ENCODE measurements at places on chromosomes 3 and 15. TPM values are rescaled to one million over a fixed set of nuclear protein-coding genes. Genes with fewer than 3 reads are reported as not detected.
A peak's percentile ranks its signal among the peaks of the same experiment; 100 is the strongest.

GRCh38 chr3:42691816-42692666 lies 6.7 kb downstream of the KLHL40 start:
- peak; percentile 83 for DNase-seq

- DNase-seq, result no peak
Observed at GRCh38 chr3:1092061-1092460, 763 bp upstream of the CNTN6 start.

CADPS gene
- 3.2 TPM for total RNA-seq

DNA sequence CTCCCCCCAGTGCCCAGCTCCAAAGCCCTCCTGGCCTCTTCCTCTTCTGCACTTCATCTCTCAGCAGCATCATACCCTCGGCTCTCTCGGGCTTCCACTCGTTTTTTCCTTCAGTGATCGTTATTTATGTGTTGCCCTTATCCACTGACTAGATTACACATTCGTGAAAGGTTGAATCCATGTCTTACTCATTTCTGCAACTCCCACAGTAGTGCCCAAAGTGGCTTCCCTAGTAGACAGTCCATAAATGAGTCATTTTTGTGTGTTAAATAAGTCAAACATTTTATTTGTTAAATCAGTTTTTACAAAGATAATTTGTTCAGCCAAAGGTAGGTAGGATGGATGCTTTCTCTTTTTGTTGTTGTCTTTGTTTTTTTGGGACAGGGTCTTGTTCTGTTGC lies 87.4 kb downstream of the CRTC3 start:
- no peak for DNase-seq

- DNase-seq, result no peak
Observed at GRCh38 chr15:74869726-74870407, 3.3 kb downstream of the SCAMP2 start.

DNA sequence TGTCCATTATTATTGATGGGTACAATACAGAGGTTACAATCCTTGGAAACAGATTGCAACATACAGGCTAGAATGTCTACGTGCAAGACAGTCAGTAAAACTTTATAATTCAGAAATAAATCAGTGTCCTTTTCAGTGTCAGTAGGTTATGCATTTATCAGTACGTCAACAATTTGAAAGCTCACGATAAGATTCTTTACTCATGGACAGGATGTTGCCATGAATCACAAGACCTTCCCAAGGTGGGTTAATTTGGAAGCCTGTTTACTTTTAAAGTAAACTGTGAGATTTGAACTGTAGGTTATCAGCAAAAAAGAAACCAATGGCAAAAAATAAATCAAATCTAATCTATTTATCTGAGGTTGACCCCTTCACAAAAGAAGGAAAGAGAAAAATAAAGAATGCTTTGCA lies 243.9 kb upstream of the AGTR1 start:
- DNase-seq, result no peak

DNA sequence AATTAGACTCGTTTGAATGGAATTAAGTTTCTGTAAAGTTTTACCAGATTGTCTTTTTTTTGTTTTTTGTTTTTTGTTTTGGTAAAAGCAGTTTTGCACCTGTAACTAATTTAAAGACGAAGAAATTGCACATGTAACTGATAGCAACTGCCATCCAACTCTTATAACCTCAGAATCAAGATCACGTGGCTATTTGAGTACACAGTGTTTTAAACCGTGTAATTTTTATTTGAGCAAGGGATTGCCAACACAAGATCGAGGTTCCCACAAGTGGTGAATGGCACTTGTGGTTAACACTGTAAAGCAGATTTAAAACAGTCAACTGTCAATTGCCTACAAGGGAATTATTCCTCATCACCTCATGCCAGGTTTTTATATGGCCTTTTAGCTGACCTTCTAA lies 67.3 kb downstream of the PPARG start:
- DNase-seq, result no peak

DNA sequence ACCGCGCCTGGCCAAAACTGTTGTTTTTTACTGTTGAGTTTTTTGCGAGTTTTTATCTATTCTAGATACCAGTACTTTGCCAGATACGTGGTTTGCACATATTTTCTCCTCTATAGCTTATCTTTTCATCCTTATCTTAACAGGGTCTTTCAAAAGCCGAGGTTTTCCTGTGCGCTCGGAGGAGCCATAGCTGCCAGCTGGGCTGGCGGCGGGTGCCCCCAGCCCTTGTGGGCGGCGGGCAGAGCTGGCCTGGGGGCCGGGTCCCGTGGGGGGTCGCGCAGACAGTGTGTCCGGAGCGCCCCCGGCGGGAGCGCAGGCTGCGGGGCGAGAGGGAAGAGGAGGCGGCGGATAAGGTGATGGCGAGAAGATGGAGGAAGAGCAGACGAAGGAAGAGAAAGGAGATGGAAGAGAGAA lies 11.1 kb upstream of the EIF4A2 start:
- DNase-seq, result peak; percentile 51

DNA sequence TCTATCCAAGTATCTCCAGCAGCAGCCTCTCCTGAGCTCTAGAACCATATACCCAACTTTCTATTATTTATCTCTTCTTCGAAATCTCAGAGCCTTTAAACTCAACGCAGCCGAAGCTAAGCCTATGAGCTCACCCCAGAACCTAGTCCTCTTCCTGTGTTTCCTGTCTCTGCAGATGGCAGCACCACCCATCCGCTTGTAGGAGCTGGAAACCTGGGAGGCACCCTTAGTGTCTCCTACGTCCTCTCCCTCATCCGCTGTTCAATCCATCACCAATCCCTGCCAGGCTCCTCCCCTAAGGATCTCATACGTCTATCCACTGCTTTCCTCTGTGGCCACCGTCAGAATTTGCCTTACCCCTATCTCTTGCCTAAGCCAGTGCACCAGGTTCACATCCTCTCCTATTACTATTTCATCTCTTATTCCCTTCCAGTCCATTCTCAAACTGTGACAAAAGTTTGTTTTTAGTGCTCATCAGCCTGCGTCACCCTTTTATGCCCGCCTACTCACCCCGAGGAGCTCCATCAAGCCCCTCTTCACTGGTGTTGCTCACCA lies 9.6 kb downstream of the VGLL4 start:
- DNase-seq, result no peak

GRCh38 chr3:31934018-31934417 lies 47.0 kb downstream of the OSBPL10 start:
- DNase-seq, result no peak

CCR4 gene
- not detected for total RNA-seq

- peak; percentile 56 for DNase-seq
Observed at GRCh38 chr15:49423021-49423420, at the start of gene FGF7. Gene FGF7, plus strand, starts transcription at chr15:49423242. Its CDS starts 1,056 bp downstream, at chr15:49424298.

DNA sequence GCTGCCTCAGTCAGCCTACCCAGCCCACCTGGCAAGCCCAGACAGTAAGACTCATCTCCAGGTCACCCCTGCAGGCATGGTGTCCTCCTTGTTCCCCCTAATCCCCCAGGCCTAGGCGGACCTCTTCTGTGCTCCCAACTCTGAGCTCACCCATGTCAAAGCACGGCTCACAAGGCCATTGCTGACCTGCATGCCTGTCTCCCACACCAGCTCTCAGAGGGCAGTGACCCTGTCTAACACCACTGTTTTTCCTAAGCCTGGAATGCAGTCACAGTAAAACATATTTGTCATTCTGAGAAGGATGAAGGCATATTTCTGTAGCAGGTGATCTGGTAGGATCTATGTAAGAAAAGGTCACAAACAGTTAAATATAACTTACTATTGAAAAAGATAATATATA lies 110.3 kb upstream of the HACD2 start:
- DNase-seq, result no peak

GRCh38 chr15:60970246-60971170 lies 258.6 kb downstream of the RORA start:
- DNase-seq, result no peak

- peak; percentile 21 for DNase-seq
Observed at GRCh38 chr3:132593947-132594323, 3.1 kb upstream of the ACKR4 start.

DNA sequence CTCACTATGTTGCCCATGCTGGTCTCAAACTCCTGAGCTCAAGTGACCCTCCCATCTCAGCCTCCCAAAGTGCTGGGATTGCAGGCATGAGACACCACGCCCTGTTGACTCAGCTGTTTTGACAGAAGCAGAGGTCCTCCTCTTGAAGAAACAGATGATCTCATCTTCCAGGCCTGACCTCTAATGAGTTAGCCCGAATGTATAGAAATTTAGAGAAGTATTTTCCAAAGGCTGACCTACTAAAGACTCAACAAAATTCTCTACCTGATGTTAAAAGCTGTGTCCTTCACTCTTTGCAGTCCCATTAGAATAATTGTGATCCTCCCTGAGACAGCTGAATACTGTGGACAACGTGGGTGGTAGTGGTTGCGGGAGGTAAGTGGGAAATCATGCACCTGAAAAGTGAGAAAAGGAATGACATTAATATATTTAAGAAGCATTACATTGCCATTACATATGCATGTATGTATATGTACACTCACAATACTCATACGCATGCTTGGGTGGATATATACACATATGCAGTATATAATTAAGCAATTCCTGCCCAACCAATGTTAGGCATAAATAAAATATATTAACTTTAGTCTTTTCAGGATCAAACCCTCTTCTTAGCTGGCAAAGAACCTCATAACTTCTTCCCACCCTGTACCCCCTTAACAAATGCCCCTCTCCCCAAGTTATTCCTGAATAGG lies 204.6 kb upstream of the NR2F2 start:
- no peak for DNase-seq

- DNase-seq, result no peak
Observed at GRCh38 chr3:195078891-195079440, 192.0 kb downstream of the XXYLT1 start.

GRCh38 chr3:127552038-127552437 lies 38.5 kb downstream of the TPRA1 start:
- DNase-seq, result peak; percentile 43

CAND2 gene
- 1.2 TPM for total RNA-seq

DNA sequence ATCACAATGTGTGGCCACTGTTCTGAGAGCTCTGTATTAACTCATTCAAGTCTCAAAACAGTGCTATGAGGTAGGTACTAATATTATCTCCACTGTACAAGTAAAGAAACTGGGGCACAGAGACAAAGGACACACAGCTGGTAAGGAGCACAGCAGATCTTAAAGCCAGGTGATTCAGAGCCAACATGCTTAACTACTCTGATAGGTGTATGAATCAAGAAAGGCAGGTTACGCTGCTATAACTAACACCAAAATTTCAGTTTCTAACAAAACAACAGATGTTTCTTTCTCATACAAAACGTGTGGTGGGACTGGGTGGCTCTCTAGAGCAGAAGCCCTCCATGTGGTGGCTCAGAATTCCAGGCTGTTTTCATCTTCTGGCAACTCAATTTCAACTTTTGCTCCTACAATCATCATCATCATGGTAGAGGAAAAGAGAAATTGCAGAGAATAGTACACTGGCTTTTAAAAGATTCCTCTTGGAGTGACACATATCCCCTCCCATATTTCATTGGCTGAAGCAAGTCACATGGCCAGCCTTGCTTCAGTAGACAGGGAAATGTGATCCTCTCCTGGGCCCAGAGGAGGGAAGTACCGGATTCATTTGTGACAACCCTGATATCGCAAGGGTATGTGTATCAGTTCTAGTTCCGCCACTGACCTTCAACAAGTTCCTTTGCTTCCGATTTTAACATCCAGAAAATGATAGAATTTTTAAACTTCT lies 126.2 kb upstream of the PTX3 start:
- DNase-seq, result no peak

DNA sequence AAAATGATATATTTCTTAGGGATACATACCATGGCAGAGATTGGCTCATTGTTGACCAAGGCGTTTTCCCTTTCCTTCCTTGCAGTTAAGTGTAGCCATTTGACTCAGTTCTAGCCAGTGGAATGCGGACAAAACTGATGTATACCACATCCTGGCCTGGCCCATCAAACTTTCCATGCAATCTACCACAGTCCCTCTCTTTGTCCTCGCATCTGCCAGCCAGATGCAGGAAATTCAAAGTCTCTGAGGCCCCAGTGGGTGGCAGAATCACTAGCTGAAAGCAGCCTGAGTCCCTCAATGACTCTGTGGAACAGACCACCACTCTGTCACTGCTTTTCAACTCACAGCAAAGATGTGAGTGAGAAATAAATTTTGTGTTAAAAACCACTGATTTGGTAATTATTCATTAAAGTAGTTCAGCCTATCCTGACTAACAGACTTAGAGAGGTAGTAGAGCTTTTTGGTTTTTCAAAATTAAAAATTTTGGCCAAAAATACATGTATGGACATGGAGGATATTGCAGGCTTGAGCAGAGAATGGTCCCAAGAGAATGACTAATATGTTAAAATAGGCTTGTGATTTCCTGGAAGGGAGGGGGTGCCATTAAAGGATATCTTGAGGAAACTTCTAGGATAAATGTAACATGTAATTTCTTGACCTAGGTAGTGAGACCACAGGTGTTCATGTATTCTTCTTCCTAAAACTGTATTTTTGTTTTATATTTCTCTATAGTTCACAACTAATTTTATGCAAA lies 10.9 kb downstream of the LRRFIP2 start:
- peak; percentile 74 for DNase-seq

DNA sequence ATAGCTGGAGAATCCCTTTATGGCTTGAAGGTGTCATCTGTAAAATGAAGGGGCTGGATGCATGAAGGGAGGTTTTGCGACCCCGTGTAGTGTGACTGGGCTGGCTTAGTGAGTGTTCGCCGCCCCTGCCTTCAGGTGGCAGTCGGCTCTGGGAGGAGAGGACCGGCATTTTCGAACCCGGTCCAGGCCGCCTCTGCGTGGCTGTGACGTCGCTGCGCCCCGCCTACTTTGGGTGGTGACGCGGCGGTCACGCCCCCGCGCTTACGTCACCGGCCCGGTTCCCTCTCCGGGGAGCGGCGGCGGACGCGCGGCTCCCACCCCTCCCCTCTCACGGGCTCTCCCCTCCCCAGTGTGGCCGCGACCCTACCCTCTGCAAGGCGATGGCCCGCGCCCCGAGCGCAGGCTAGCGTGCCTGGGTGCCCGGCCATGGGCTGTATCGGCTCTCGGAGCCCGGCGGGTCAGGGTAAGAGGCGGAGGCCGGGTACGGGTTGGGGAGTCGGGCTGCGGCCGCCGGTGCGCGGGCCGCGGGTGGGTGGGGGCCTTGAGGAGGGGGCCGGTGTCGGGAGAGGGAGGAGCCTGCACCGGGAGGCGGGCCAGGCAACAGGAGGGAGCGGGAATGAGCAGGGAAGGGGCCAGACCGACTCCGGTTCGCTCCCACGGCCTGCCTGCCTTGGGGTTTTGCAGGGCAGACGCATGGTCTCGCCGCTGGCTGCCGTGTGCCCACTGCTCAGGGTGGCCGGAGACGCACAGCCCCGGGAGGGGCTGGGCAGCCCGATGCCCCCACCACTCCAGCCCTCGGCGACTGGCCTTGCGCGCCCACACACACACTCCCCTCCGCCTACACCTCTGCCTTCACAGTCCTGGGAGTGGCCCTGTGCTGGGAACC lies 1.5 kb upstream of the FAM131A start:
- DNase-seq, result peak; percentile 97

LMOD3 gene
- total RNA-seq, result not detected

ARNT2 gene
- 30.0 TPM for total RNA-seq

DNA sequence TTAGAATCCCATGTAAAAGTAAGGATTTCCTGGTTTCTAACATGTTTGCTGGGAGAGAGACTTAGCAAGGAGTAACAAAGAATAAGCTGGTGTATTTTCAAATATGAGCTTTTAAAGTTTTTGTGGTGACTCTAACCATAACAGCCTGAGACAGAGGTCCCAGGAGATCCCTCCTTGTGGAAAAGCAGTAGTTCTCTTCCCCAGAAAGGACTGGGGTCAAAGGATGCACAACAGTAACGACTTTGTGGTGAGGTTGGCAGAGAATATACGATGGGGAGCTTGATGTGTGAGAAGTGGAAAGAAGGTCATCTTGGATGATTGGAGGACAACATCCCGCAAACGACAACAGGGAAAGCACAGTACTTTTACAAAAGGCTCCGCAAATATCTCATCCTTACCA lies 38.2 kb downstream of the ABHD5 start:
- no peak for DNase-seq
